Substantia nigra (tissue), 51 donors: ENCODE measurements at places on chromosomes 13 and 19.

GRCh38 chr19:12639901-12640613 lies 26.5 kb downstream of the MAN2B1 start:
- peak; percentile 53 for DNase-seq

- DNase-seq = no peak
Observed at GRCh38 chr13:109144693-109145437, 515.5 kb downstream of the MYO16 start.

- peak; percentile 34 for DNase-seq
Observed at GRCh38 chr19:53906211-53907192, 2.6 kb upstream of the CACNG7 start.

- DNase-seq = no peak
Observed at GRCh38 chr13:100434010-100434763, 154.4 kb downstream of the GGACT start.

- DNase-seq = no peak
Observed at GRCh38 chr19:46812977-46813838, 24.8 kb upstream of the SLC1A5 start.

- no peak for DNase-seq
Observed at GRCh38 chr13:99749271-99750019, 222.1 kb downstream of the ZIC5 start.

DNA sequence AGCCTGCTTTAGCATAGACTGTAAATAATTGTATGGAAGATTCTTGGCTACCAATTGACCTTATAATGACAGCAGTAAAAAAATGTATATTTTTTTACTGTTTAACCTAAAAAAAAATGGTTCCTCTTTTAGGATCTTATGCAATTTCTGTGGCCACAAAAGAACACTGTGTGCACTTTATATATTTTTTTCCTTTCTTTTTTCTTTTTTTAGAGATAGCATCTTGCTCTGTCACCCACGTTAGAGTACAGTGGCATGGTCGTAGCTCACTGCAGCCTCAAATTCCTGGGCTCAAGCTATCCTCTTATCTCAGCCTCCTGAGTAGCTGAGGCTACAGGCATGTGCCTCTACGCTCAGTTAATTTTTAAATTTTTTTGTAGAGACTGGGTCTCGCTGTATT lies 6.1 kb downstream of the FLT3 start:
- DNase-seq = no peak

GRCh38 chr19:35119578-35120155 lies 4.0 kb downstream of the FXYD3 start:
- no peak for DNase-seq

- no peak for DNase-seq
Observed at GRCh38 chr13:96491103-96491502, 401.2 kb downstream of the HS6ST3 start.

DNA sequence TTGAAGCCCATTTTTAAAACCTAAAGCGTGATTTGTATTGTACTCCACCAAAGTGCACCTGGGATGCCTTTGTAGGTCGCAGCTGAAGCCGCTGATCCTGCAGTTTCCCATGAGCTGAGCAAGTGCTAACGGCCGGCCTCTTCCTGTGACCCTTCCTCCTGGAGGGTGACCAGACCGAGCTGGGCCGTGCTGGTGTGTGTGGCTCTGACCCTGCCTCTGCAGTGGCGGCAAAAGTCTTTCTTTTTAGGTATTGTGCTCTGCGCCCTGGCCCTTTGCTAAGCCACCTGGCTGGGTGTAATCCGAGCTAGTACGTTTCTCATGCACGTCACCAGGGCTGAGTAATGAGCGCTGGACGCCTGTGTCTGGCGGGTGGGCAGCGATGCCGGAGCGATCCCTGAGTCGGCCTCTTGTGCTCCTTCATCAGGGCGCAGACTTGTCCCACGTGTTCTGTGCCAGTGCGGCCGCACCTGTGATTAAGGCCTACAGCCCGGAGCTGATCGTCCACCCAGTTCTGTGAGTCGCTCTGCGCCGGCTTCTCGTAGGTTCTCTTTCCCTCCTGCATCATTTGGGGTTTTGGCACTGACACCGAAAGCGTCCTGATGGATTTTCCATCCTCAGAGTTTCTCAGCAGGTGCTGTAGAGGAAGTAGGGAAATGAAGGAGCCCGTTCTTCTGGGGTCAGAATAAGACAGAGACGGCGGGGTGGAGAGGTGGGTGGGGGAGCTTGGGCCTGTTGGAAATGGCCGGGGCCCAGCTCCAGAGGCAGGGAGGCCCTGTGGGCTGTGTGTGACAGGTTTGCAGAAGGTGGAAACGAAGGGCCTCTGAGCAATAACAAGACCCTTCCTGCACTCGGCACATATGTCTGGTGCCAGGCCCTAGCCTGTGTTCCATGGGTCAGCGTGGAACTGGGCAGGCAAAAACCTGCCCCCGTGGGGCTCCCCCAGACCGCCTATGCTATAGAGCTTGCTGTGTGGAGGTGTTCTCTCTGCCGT lies 9.7 kb downstream of the NAXD start:
- DNase-seq = no peak

- DNase-seq = no peak
Observed at GRCh38 chr13:30355384-30355699, 48.0 kb upstream of the KATNAL1 start.

DNA sequence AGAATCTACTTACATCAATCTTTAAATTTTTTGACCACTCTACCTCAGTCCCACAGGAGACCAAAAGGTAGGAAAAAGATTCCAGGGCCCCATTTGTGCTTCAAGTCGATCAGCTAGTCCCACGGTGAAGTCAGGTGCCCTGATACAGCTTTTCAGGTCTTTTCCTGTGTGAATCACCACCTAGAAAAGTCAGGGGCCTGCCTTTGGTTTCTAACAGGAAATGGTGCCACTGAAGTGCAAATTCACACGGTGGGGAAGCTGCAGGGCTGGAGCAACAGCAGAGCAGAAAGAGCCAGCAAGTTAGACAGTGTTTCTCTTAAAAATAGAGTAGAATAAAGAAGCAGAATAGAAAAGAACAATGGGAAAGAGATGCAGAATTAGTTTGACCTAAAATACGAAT lies 107.5 kb downstream of the KLF12 start:
- DNase-seq = no peak

DNA sequence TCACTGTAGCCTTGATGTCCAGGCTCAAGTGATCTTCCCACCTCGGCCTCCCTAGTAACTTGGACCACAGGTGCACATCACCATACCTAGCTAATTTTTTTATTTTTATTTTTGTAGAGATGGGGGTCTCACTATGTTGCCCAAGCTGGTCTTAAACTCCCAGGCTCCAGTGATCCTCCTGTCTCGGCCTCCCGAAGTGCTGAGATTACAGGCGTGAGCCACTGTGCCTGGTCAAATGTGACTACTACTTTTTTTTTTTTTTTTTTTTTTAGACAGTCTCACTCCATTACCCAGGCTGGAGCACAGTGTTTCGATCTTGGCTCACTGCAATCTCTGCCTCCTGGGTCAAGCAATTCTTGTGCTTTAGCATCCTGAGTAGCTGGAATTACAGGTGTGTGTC lies 20.6 kb upstream of the COX7A1 start:
- DNase-seq = no peak

GRCh38 chr13:46587807-46588418 lies 34.9 kb downstream of the LRCH1 start:
- no peak for DNase-seq

- DNase-seq = no peak
Observed at GRCh38 chr19:5515737-5516136, 52.0 kb downstream of the TINCR start.

DNA sequence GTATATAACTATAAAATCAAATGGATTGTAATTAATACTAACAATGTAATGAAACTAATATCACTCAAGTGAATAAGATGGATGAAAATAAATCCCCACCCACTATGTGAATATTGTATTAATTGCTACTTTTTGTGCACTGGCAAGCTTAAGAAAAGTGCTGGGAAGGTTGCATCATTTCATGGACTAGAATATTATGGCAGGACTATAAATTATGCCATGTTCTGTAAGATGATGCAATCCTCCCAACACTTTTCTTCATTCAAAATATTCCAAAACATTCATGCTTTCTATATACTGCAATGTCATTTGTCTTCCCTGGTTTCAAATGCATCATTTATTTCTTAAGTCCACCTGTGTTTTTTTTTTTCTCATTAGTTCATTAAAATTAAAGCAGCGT lies 457.6 kb upstream of the GPC6 start:
- DNase-seq = no peak

GRCh38 chr13:43267916-43268315 lies 244.5 kb downstream of the DNAJC15 start:
- no peak for DNase-seq

- DNase-seq = no peak
Observed at GRCh38 chr19:16456652-16457194, 15.0 kb downstream of the EPS15L1 start.

DNA sequence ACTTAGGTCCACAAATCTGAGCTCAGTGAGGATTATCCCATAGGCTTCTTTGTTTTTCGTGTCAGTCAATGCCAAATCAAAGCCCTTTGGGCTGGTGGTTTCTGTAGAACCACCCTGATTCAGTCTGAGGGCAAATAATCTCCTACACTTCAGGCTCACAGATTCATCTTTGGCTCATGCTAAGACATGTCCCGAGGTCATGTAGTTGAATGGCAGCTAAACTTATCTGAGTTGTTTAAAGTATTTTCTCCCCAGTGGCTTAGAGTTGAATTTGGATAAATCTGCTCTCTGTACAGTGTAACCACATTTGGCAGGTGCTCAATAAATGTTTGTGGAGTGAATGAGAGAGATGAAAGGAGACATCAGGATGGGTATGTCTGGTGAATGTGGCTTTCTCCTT lies 13.1 kb upstream of the SLC25A42 start:
- DNase-seq = no peak

DNA sequence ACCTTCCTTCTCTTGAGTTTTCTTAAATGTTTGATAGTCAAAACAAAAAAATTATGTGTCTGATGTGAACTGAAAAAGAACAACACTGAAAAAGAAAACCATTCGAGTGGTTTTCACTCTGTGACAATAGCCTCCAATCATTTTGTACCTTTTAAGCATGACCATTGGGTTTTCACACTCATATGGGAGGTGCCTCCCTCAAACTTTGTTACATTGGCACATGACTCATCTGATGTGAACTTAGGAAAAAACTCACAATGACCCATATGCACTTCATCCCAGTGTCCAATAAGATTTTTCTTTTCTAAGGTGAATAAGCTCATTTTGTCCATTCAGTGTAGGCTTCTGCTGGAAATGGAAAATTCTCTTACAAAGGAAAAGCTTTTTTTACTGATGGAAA lies 66.6 kb upstream of the XPO4 start:
- DNase-seq = no peak

GRCh38 chr13:107743526-107743925 lies 471.8 kb downstream of the LIG4 start:
- DNase-seq = no peak

DNA sequence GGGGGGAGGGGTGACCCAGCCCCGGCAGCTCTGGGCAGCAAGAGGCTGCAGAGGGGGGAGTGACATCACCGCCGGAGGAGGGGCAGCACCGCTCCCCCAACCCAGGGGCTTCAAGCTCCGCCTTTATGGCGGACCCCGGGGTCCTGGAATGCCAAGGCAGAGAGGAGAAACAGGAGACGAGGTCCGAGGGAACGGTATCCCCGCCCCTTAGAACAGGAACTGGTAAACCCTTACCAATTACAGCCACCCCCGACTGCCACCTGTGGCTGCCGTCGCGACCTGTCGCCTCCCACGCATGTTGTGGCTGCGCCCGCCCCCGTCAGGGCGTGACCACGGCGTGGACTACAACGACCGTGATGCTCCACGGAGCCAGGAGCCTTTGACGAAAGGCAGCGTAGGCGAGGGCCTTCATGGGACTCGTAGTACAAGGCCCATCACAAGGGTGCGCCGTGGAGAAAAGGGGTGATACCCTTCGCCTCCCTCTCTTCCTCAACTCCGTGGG lies 4.1 kb upstream of the KCNC3 start:
- DNase-seq = peak; percentile 78

DNA sequence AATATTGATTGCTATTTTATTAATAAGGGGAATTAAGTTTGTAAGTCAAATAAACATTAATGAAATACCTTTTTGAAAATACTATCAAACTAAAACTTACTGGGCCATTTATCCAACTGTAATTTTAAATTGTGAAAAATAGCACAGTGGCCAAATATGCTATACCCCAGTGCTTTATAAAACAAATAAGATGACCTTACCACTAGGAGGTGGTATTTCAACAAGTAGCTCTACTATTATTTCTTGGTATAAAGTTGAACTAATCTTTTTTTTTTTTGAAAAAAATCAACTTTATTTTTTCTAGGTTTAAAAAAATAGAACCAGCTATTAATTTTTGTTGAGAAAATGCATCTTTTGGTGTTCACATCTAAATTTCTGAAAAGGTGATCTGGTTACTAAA lies 14.7 kb downstream of the LACC1 start:
- no peak for DNase-seq

DNA sequence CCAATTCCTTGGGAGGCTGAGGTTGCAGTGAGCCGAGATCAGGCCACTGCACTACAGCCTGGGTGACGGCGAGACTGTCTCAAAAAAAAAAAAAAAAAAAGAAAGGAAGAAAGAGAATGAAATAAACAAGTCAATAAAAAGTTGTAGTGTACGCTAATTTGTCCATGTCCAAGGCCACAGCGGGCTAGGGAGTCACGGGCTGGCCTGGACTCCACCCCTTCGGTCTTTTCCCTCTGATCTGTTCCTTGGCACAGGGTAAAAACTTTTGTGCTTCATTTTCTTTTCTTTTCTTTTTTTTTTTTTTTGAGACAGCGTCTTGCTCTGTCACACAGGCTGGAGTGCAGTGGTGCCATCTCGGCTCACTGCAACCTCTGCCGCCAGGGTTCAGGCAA lies 19.4 kb upstream of the MKNK2 start:
- DNase-seq = no peak

- DNase-seq = no peak
Observed at GRCh38 chr13:53822136-53822535, 793.5 kb downstream of the OLFM4 start.

GRCh38 chr19:4624733-4625362 lies 14.5 kb upstream of the TNFAIP8L1 start:
- no peak for DNase-seq

DNA sequence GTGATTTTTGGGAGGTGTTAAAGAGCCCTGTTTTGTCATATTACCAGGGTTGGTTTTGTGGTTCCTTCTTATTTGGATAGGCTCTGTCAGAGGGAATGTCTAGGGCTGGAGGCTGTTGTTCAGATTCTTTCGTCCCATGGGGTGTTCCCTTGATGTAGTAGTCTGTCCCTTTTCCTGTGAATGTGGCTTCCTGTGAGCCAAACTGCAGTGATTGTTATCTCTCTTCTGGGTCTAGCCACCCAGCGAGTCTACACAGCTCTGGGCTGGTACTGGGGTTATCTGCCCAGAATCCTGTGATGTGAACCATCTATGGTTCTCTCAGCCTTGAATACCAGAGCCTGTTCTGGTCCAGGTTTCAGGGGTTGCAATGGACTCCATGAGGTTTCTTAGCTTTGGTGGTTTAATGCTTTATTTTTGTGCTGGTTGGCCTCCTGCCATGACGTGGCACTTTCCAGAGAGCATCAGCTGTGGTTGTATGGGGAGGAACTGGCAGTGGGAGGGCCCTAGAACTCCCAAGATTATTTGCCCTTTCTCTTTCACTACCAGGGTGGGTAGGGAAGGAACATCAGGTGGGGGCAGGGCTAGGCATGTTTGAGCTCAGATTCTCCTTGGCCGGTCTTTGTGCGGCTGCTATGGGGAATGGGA lies 78.8 kb downstream of the SPRY2 start:
- no peak for DNase-seq

GRCh38 chr13:24243302-24243701 lies 66.1 kb upstream of the C1QTNF9 start:
- DNase-seq = no peak
